NCI-H187 (cell line): ENCODE measurements at places on chromosomes 1 and 21.

DNA sequence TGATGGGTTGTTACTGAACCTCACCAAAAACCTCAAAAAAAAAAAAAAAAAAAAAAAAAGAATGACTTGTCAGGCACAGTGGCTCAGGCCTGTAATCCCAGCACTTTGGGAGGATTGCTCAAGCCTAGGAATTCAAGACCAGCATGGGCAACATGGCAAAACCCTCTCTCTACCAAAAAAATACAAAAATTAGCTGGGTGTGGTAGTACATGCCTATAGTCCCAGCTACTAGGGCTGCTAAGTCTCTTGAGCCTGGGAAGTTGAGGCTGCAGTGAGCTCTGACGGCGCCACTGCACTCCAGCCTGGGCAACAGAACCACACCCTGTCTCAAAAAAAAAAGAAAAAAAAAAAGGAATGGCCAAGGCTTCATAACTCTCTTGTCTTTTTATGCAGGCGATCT lies 11.1 kb downstream of the CHAF1B start:
- DNase-seq = no peak

GRCh38 chr1:7298749-7299151 lies 472.3 kb upstream of the VAMP3 start:
- DNase-seq = no peak

GRCh38 chr1:87980494-87980893 lies 651.8 kb downstream of the LMO4 start:
- DNase-seq = no peak

DNA sequence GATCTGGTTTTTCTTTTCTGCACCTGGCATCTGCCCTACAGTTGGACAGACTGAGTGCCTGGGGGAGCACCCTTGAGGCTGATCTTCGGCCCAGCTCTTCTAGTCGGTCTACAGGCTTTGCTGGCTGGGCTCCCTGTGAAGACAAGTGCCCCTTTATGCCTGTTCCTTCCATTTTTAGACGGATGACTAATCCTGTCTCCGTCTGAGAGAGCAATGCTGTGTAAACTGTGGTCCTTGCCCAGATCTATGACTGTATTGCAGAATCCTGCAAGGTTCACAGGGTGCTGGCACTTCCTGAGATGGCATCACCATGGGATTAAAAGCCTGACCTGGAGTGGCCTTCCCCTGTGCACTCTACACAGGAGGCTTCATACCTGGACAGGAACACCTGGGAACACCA lies 47.6 kb upstream of the SAMD13 start:
- no peak for DNase-seq

GRCh38 chr1:5727871-5728643 lies 264.2 kb downstream of the NPHP4 start:
- no peak for DNase-seq

GRCh38 chr1:30823969-30824735 lies 66.6 kb upstream of the LAPTM5 start:
- DNase-seq = peak; percentile 75

- DNase-seq = no peak
Measured at GRCh38 chr21:25326181-25326580, 281.1 kb downstream of the MRPL39 start.

- DNase-seq = no peak
Measured at GRCh38 chr1:150477320-150477719, 9.9 kb upstream of the TARS2 start.

GRCh38 chr1:40806731-40807695 lies 23.4 kb downstream of the KCNQ4 start:
- DNase-seq = no peak

DNA sequence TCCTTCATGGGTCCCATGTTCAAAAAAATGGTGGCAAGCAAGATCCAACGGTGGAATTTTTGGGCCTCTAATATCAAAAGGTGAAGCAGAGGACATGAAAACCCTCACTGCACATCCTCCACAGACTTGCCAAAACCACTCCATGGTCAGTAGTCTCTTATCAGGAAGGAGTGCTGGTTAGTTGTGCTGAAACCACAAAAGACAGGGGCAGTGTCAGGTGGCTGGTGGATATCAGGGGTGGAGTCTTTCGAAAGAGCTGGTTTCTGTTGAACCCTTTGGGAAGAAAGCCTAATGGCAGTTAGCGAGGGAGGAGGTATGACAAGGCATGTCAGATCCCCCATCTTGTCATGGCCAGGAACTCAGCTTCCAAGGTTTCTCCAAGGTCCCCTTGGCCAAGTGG lies 395.9 kb upstream of the CAMK1G start:
- no peak for DNase-seq

- no peak for DNase-seq
Measured at GRCh38 chr1:6267686-6268322, 6.9 kb upstream of the GPR153 start.

GRCh38 chr1:33460144-33460543 lies 12.3 kb upstream of the ZSCAN20 start:
- no peak for DNase-seq

DNA sequence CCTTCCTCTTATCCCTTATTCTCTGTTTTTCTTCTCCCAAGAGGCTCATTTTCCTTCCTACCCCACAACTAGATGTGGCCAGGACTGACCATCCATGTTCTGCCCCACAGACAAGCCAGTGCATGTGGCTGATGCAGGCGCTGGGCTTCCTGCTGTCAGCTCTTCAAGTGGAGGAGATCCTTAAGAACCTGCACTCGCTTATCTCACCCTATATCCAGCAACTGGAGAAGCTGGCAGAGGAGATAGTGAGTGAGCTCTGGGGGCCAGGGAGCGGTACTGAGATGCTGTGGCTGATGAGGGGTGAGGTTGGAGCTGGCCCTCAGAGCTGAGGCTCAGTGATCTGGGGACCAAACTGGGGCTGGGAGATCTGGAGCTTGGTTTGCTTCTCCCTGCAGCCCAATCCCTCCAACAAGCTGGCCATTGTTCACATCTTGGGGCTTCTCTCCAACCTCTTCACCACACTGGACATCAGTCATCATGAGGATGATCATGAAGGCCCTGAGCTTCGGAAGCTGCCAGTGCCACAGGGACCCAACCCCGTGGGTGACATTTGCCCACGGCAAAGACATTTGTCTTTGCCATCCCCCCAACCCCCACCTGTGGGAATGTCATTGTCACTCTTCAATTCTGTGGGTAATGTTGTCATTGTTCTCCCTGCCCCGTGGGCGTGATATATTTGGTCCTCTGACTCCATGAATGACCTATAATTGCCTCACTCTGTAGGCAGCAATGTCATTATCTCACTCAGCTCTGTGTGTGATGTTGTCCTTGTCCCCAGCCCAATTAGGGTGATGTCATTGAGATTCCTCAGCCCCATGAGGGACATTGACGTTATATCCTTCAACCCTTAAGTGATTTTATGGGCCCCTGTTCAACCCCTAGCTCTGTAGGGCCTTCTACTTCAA lies 11.2 kb upstream of the DPH2 start:
- no peak for DNase-seq
